ENCODE measurements at places on chromosomes 4 and X.

DNA sequence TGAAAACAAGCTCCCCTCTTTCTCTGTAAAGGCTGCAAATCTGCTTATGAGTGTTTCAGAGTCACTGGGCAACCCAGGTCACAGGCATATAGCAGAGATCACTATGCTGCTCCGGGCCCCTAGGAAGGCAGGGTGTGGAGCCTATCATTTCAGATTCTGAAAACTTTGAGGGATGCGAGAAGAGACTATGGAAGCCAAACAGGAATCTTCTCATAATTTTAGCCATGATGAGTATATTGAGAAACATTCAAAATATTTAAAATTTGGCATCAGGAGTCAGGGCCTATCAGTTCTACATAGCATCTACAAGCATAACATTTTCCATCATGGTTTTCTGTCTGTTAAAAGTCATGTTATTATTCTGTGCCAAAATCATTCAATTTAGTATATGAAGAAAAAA is 61.7 kb upstream of the ATXN3L start:
- no peak for ATAC-seq

DNA sequence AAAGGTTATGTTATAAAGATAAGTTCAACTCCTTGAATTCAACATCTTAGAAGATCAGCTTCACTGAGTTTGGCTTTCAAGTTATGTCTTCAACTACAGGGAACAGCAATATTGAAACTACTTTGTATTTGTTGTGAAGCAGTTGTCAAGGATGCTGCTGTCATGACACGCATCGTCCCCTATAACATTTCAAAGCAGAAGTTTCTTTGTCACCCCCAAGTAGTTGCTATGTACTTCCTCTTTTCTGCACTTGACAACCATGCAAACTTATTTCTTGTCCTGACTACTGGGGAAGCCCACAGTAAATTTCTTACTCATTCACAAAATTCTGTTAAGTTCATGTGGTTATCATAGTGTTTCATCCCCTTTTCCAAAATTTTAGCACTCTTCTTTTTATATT is 14.3 kb downstream of the ANTXR2 start:
- ATAC-seq, result peak; percentile 53

DNA sequence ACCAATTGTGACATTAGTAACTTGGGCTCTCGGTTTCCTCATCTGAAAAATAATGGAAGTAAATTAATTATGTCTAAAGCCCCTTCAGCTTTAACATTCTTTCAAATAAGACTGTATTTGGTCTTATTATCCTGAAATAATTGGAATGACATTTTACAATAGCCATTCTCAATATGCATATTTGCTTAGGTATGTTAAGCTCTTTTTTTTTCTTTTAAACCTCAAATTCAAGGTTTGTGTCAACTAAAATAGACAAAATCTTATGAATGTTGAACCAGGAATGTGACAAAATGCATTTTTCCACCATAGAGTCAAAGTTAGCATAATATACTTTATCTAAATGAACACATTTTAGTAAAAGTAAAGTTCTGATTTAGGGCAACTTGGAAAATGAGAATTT is 34.4 kb upstream of the TET2 start:
- ATAC-seq, result no peak

DNA sequence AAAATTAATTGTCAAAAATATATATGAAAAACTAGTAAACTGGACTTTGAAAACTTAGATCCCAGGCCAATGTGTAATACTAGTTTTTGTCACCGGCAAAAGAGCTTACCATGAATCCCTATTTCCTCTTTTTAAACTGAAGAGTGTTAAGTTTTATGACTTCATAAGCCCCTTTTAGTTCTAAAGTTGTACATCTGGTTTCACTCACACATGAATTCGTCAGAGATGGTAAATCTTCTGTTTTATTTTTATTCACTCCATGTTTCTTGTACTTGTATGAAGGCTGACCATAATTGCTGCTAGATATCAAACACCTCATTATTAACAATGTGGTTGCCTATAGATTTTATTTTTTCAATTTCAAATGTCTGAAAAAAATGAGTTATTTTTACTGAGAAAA is 827.9 kb downstream of the PCDH7 start:
- no peak for ATAC-seq

DNA sequence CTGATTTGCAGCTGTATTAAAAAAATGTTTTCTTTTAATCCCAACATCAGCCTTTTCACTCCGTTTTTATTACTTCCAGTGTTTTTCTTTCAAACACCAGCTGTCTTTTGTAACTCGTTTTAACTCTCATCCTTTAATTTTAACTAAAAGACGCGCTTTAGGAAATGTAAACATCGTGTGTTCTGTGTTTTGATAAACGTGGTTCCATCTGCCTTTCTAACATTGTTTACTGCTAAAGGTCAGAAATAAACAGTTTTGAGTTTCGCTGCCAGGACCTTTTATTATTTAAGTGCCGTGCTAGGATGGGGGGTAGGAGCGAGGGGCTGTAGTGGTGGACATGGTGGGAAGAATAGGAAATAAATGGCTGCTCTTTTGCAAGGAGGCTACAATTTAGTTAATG is 1.5 kb downstream of the N4BP2 start:
- no peak for ATAC-seq
